Thoracic aorta (tissue), 2 donors: ENCODE measurements at places on chromosomes 12 and 14.

DNA sequence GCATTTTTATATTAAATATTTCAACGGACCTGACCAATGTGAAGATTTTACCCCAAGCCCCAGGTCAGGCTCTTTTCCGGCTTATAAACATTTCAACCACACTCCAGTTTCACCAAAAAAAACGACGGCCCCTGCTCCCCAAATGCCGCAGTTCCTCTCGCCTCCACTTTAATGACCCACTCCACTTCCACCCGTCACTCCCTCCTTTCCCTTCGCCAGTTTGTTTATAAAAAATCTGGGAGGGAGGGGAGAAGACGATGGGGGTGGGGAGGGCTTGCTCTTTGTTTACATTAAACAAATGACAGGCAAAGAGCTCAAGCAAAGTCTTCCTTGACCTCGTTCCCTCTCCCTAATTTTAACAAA is 5.4 kb downstream of the SIX6 start:
- DNase-seq, result no peak

DNA sequence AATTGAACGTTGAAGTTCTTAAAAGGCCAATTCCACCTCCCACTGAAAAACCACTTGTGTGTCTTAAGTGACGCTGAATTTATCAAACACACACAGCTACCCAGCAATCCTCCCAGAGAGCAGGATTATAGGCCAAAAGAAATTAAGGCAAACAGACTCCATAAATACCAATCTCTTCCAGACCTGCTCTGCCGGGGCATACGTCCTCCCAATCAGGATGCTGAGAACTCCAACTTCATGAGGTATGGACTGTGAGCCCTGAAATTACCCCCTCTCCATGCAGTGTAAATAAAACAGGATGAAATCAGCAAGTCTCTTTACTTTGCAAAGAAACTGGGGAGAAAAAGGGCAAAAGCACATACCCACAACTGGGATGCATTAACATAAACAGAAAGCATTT is 265.2 kb downstream of the KSR2 start:
- DNase-seq, result no peak

DNA sequence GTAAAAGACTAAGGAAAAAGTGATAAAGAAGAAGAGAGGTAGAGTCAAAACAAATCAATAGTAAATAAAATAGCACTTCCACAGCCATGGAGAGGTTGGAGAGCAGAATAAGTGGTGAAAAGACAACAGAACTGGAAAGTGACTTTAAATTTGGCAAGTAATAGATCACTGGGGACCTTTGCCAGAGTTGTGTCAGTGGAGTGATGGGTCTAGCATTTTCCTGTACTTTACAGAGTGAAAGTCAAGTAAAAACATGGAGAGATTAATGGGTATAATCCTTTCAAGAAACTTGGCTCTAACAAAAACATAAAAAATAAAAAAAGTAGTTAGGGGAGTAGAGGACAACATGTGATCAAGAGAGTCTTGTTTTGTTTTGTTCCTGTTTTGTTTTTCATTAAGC is 502.2 kb upstream of the RPL10L start:
- DNase-seq, result no peak

GRCh38 chr12:98439981-98440581 is 75.3 kb upstream of the TMPO start:
- DNase-seq, result peak; percentile 31

DNA sequence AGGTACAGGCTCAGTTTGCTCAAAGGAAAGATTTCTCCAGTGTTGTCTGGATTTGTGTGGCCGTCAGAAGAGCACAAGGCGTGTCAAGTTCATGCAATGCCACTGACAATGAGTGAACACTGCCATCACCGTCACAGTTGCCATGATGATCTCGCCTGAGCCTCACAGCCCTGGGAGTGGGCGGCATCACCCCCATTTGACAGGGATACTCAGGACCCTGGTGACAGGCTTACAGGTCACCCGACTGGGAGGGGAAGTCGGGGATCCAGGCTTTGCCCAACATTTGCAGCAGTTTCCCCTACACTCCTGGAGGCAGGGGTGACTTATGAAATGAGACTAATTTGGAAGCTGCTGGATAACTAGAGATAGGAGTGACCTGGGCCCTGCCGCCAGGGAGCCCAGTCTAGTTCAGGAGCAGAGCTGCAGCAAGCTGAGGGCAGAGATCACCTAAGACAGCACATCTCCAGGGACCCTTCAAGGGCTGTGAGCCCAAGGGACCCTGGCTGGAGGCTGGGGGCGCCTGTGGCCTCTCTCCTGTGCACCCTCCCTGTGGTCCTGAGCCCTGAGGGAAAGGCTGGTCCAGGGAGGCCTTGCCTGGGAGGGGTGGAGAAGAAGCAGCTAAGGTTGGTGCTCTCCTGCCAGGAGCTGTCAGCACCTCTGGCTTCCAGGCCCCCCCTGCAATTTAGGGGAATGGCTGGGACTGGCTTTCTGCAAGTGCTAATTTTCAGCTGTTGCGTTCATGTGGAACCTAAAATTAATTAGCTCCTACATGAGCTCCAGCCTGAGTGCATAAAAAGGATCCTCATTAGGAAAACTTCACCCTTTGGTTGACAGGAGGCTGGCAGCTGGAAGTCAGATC is 32.4 kb upstream of the BEGAIN start:
- DNase-seq, result no peak

DNA sequence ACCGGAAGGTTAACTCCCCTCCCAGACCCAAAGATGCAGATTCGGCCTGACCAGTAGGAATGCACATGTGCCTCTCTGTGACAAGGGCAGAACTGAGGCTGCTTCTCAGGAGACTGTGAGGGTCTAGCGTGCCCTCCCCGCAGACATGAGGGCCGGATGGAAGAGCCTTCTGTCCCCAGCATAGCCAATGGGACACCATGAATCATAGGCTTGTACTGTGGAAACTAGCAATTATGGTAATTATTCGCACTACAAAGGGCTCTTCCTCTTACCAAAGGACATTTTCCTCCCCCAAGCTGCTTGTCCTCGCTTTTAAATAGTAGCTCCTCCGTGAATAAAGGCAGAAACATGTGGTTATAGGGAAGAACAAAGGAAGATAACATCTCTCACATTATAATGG is 6.2 kb downstream of the COA8 start:
- no peak for DNase-seq

DNA sequence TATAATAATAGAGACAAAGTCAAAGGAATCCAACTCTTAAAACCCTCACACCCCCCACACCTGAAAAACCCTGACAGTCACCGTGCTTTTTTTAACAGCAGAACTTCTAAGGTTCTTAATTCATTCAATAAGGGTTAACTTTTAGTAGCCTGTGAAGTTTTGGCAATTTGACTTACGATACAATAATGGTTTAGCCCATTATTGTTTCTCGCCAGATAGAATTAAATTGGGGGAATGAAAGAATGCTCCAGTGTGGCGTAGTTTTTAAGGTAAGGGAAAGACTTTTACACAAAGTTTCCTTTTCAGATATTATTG is 604 bp upstream of the MAGOHB start:
- no peak for DNase-seq

DNA sequence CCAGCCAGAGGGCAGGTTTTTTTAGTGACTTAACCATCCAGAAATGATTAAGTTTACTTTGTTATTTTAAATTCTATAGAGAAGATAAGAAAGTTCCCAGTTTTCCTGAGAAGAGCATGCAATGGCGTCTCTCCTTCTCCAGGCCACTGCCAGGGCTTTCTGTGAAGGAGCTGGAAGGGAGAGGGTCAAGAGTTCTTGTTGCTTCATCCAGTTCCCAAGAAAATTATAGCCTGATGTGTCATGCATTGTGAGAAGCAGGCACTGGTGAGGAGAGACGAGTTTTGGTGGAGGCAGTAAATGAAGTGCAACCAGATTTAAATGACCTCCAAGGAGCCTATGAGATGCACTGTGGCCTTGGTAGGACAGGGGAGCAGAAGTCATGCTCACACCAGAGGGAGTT is 14.2 kb downstream of the ELK3 start:
- DNase-seq, result no peak

DNA sequence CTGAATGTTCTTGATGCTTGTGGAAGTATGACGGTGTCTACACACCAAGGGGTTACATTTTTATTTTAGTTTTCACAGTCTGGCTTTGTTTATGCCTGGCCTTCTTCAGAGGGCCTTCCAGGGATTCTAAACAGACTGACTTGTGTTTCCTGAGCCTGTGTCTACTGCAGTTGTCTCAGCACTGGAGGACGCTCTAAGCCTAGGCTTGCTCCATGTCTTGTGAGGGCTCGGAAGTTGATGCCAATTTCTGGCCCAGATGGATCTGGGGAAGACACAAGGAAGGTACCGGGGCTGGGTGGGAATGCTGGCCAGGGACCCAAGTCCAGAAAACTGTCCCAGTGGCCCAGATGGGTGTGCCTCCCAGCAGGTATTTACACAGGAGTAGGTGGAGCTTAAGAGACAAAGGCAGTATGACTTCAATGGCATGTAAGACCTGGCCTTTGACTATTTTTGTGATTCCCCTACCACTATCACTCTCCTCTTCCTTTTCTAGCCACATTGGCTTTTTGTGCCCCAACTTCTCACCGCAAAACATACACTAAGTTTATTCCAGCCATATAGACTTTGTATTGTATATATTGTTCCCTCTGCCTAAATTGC is 56.9 kb downstream of the GPR137C start:
- no peak for DNase-seq

GRCh38 chr14:29821661-29822429 is 105.8 kb downstream of the PRKD1 start:
- DNase-seq, result no peak

DNA sequence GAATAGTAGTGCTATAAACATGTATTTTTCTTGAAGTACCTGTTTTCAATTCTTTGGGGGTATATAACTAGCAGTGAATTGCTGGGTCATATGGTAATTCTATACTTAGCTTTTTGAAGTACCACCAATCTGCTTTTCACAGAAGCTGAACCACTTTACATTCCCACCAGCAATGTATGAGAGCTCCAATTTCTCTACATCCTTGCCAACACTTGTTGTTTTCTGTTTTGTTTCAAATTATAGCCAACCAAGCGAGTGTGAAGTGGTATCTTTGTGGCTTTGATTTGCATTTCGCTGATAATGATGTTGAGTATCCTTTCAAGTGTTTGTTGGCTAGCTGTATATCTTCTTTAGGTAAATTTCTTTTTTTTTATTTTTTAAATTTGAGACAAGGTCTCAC is 95.7 kb downstream of the PAPLN start:
- no peak for DNase-seq

- DNase-seq, result no peak
Measured at GRCh38 chr14:21924479-21924878, 250.9 kb upstream of the OR4E1 start.

DNA sequence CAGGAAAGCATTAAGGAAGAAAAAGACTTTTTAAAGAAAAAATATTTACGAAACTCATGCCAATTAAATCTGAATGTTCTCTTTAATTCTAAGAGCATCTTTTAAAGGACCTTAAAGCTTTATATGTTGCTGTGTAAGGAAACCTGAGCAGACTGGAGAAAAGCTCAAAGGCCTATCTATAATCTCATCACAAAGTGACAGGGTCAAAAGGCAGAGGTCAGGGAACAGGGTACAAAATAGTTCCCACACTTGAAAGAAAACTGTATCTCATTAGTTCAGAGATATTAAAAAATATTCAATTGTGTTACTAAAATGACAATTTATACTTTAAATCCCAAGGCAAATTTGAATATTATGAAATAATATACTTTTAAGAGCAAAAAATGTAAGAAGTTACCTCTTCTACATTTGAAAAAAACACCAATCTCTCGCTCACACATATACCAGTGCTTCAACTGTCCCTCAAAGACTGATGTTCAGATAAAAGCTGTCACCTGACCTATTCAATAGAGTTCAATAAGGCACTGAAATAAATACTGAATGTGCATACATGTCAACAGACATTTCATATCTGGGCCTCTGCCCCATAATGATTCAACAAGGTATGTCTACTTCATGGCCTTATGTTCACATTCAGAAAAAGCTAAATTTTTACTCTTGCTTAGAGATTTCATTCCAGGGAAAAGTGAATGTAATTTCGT is 17.9 kb downstream of the DENND5B start:
- no peak for DNase-seq

- no peak for DNase-seq
Measured at GRCh38 chr14:105432657-105433056, 13.0 kb downstream of the MTA1 start.

DNA sequence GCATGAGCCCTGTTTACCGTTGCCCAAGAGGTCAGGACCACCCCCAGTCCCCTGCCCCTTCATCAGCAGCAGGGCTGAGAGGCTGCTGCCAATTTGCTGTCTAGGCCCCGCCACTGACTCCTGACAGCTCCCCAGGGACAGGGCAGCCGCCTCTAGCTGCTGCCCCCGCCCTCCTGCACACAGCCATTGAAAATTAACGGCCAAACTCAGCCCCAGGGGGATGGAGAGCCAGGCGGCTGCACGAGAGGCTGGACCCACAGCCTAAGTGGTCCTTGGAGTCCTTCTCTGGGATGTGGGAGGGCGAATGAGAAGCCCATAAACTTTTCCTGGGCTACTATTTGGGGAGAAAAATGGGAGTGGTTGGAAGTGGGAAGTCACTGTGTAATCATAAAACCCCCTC is 4.6 kb downstream of the FOXN4 start:
- DNase-seq, result no peak

DNA sequence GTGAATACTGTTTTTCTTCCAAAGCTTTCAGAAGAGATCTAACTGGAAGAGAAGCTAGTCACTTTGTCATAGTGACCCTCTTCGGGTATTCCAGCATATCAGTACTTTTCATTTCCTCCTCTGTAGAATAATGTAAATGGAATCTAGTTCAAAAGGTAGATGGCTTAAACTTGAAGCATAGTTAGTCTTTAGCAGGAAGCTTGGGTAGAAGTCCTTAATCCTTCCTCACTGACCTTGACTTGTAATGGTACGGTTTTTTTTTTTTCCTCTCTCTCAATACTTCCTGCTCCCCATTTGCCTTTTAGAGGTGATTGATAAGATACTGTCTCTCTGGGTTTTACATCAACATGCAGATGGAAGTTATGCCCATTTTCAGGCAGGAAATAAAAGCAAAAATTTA is 1.7 kb downstream of the FBXO34 start:
- no peak for DNase-seq

- DNase-seq, result no peak
Measured at GRCh38 chr12:51449580-51450246, 25.1 kb downstream of the SLC4A8 start.
